ENCODE measurements at places on chromosomes 6 and 20.

GRCh38 chr6:44715188-44715587 is 327.7 kb downstream of the CDC5L start:
- no peak for DNase-seq

GRCh38 chr6:33469661-33470060 is 15.3 kb downstream of the ZBTB9 start:
- no peak for DNase-seq

DNA sequence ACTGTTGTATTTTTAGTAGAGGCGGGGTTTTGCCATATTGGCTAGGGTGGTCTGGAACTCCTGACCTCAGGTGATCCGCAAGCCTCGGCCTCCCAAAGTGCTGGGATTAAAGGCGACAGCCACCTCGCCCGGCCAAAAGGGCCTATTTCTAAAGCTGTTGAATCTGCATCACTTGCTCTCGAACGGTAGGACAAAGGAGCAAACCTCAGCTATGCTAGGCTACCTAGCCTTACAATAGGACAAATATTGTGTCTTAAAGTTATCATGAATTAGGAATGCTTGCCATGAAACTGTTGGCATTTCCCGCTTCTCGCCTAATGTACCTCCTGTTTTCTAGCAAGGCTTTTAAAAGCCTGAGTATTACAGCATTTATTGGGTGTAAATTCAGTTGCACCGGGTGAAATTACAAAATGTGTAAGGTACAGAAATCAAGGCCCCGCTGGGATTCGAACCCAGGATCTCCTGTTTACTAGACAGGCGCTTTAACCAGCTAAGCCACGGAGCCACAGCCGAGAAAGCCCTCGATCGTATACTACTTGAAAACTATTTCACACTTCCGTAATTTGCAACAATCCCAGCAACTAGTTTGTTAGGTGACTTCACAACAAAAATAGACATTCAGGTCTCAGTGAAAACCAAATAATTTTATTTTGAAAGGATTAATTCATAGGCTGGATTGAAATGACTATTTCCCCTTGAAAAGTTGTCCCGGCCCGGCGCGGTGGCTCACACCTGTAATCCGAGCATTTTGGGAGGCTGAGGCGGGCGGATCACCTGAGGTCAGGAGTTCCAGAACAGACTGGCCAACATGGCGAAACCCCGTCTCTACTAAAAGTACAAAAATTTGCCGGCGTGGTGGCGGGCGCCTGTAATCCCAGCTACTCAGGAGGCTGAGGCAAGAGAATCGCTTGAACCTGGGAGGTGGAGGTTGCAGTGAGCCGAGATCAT is 211.6 kb upstream of the ZNF184 start:
- peak; percentile 72 for DNase-seq

DNA sequence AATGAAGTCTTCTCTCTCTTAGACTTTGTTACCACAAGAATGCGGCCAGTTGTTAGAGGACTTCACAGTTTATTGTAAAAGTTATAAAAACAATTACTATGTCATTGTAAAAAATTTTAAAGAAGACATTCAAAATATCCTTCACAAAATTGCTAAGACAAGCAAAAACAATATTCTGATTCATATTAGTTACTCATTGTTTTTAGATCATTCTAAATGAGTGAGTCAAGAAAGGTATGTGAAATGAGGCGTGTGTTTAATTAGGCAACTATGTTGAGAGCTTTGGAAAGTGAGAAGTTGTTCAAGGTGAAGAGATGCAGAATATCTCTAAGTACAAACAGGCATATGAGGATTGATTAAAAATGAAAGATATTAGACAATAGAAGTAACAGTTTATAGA is 875.3 kb downstream of the EYS start:
- no peak for DNase-seq

All from fibroblast of the conjunctiva (primary cell).